HS-27A (cell line): ENCODE measurements at places on chromosomes 12 and 14.

GRCh38 chr12:127401005-127401404 is 866.0 kb upstream of the TMEM132C start:
- DNase-seq, result no peak

DNA sequence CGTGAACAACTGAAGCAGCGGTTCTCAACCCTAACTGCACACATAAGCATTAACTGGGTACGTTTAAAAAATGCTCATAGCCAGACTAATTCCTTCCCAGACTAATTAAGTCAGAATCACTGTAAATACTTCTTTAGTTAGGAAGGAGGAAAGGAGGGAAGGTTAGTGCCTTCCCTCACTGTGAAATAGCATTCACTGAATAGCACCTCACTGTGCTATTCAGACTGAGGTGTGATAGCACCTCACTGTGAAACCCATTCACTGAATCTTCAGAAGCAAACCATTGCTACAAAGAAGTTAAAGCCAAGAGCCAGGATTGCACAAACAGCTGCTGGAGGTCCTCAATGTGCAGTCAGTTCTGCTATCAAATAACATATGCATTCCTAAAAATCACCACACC is 58.8 kb downstream of the RTN1 start:
- DNase-seq, result no peak

DNA sequence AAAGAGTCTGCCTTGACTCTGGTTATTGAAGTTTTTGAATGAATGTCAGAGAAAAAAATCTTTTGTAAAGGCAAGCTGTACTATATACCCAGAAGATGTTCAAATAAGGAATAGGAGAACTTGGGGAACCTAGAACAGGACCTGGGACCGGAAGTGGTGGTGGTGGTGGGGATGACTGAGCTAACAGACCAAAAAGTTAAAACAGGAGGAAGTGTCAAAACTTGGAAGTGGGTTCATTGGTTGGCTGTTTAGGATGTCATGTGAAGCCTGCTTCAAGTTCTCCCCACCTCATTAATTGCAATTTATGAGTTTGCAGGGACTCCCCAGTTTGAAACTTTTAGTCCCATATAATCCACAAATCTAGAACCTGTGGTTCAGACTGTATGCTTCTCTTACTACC is 26.2 kb downstream of the PLXNC1 start:
- DNase-seq, result no peak

- DNase-seq, result no peak
These were observed 147.9 kb upstream of the RFLNA start for GRCh38 chr12:124147027-124147426.

DNA sequence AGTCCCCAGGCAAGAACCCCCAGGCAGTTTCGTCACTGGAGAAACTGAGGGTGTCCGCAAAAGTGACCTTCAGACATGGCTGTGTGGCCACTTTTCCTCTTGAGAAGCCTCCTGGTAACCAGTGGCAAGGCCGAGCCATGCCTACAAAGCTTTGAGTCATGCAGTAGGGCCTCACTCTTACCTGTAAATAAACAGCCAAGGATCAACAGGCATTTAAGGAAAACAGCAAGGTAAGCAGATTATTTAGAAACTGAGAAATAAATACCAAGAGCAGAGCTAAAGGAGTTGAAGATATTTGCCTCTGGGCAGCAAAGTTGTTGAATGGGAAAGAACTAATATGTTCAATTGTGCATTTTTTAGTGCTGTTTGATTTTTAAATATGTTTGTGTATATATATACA is 141.0 kb upstream of the BCL2L14 start:
- no peak for DNase-seq

DNA sequence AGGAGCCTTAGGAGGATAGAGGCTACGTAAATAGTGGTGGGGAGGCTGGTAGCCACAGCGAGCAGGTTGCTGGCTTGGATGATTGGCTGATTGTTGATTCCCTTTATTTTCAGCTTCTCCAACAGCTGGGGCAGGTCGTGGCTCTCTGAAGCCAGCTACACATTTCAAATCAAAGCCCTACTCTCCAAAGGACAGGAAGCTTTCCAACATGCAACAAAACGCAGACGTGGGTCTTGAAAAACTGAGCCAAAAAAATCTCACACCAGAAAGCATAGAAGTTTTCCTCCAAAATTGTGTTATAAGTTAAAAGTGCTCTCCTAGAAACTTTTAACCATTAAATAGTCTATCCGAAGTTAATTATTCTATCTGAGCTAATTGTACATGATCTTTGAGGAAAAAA is 37.6 kb upstream of the PRICKLE1 start:
- DNase-seq, result no peak
